NCI-H1694 (cell line): ENCODE measurements at places on chromosomes 6 and 20.

GRCh38 chr6:37674161-37674560, 23.5 kb downstream of the MDGA1 start:
- peak; percentile 80 for DNase-seq

DNA sequence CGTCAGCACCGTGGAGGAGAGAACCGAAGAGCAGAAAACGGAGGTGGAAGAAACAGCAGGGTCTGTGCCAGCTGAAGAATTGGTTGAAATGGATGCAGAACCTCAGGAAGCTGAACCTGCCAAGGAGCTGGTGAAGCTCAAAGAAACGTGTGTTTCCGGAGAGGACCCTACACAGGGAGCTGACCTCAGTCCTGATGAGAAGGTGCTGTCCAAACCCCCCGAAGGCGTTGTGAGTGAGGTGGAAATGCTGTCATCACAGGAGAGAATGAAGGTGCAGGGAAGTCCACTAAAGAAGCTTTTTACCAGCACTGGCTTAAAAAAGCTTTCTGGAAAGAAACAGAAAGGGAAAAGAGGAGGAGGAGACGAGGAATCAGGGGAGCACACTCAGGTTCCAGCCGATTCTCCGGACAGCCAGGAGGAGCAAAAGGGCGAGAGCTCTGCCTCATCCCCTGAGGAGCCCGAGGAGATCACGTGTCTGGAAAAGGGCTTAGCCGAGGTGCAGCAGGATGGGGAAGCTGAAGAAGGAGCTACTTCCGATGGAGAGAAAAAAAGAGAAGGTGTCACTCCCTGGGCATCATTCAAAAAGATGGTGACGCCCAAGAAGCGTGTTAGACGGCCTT, 41.6 kb downstream of the ZBTB2 start:
- DNase-seq: no peak

- DNase-seq: no peak
Observed at GRCh38 chr6:14977747-14978382, 268.0 kb upstream of the JARID2 start.

GRCh38 chr6:110541701-110542309, 65.4 kb upstream of the SLC22A16 start:
- DNase-seq: no peak

GRCh38 chr20:10014431-10014830, 20.4 kb upstream of the ANKEF1 start:
- no peak for DNase-seq
